ENCODE measurements at places on chromosomes 3 and 15.

DNA sequence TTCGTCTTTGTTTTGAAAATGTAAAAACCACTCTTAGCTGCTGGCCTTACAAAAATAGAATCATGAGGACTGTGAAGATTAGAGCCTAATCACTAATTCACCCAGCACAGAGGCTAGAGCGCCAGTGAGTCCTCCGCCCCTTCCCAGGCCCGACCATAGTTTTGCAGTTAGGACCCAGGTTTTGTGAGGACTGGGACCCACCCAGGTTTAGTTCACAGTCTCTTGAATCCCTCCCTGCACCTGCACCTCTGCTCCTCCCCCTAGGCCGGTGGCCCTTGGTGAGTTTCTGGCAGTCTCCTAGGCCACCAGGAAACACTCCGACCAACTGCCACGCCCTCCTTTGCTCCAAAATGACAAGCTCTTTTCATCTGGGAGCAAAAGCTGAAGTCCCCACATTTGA, 136.0 kb upstream of the CCDC54 start:
- DNase-seq: peak; percentile 7

- DNase-seq: no peak
Measured at GRCh38 chr3:157237886-157238285, 77.9 kb upstream of the CCNL1 start.

DNA sequence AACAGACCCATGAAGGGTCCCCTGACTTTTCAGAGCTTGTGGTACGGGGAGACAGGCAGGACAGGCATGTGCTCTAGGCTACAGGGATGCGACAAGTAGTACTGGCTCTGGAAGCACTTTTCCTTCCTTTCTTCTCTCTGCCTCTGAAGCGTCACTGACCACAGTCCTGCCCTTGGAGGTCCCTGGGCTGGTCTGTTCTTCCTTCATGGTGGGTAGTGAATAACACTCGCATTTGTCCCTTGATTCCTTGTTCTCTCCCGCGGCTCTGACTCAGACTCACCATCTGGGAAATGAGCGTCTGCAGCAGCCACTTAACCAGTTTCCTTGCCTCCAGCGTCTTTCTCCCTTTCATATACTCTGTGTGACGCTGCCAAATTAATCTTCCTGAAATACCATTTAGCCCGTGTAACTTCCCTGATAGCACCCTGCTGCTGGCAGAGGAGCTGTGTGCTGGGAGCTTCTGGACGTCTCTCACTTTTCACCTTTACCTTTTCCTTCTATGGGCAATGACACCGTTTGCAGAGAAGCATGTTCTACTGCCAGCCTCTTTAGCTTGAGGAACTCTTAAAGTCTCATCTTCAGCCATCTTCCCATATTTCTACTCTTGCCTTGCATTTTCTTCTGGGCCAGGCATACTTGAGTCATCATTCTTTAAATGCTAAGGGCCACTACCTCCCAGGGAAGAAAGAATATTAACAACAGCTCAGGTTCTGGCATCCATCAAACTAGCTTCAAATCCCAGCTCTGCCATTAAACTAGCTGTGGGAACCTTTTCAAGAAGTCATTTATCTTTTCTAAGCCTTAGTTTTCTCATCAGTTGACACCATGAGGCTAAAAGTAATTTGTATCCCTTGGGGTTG, 33.6 kb downstream of the TMEM45A start:
- no peak for DNase-seq

DNA sequence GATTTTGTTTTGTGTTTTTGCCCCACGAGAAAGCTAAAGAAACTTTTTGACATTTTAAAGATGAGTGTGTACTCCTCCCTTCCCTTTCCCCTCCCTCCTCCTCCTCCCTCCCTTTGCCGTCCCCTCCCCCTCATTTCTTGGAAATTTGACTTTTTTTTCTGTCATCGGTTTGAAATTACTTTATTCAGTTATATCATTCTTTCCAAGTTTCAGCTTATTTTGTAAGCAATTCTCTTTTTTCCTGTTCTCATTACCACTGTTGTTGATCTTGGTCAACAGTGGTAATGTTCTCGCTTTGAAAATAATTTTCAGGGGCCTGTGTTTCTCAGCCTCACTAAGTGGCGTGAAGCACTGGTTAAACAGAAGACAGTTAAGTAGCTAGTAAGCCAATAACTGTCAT, 178.4 kb downstream of the AKAP13 start:
- no peak for DNase-seq

DNA sequence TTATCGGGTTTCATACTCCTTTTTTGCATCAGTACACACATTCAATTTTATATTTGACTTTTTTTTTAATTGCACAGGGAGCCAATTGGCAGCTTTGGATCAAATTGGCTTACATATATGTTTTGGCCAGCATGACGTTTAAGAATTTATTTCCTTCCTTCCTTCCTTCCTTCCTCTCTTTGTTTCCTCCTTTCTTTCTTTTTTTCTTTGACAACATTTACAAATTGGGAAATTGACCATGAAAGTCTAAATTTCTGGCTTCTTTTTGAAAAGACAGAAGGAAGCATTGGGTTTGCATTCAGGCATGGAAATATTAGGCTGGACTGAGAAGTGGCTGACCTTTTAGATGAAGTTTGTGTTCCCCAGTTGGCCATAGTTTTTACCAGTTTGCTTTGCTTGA, 103.4 kb upstream of the IGSF10 start:
- no peak for DNase-seq

GRCh38 chr3:37493485-37494080, 319.2 kb upstream of the LRRFIP2 start:
- DNase-seq: no peak

DNA sequence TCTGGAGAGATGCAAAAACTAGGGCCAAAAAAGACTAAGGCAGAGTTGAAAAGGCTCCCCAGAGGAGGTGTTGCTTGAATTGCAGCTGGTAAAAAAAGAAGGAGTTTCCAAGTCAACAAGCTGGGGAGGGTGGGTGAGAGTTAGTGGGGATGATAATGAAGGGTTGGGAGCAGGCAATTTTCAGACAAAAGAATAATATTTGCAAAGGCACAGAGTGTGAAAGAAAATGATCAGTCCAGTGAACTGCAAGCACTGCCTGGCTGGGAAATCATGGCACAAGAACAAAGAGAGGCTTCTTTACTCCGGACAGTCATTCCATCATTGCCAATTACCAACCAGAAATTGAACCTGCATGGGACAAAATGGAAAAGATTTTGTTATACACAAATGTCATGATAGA, 42.2 kb downstream of the C3orf85 start:
- no peak for DNase-seq

GRCh38 chr15:32034106-32034505, 3.8 kb downstream of the CHRNA7 start:
- no peak for DNase-seq

- DNase-seq: no peak
Measured at GRCh38 chr15:81680829-81681228, 306.8 kb upstream of the TMC3 start.

DNA sequence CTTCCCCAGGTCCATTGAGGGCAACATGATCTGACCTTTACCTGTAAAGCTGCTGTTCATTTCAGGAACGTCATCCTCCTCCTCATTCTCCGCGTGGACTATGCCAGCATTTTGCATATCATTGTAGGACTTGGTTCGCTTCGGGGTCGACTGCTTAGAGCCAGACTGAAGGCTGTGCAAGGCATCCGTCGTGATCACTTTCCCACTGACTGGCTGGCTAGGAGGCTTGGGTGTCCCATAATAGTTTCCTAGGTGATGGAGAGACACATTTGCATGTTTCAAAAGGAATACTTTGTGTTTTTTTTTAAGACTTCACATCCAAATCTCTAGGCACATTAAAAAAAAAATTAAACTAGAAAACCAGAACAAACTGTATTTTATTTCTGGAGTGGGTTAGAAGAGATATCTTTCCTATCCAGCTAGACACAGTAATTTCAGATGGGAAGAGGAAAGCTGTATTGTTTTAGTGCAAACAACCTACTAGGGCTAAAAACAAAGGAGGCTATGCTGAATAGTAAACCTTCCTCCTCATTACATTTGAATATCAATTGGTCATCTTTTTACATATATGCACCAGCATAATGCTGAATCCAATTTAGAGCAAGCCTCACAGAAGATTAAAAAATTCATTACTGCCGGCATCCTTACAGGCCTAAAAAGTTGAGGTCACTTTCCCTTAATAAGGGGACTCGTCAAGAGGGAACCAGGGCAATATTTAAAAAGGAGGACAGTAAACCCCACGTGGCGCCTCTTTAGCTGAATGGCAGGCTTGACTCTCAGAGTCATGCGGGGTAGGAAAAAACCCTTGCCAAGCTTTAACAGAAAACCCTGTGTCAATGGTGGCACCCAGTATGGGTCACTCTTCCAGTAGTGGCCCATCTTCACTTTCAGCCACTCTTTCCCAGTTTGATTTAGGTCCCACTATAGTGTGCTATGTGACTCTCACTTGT, 559.9 kb downstream of the MAGI1 start:
- no peak for DNase-seq

DNA sequence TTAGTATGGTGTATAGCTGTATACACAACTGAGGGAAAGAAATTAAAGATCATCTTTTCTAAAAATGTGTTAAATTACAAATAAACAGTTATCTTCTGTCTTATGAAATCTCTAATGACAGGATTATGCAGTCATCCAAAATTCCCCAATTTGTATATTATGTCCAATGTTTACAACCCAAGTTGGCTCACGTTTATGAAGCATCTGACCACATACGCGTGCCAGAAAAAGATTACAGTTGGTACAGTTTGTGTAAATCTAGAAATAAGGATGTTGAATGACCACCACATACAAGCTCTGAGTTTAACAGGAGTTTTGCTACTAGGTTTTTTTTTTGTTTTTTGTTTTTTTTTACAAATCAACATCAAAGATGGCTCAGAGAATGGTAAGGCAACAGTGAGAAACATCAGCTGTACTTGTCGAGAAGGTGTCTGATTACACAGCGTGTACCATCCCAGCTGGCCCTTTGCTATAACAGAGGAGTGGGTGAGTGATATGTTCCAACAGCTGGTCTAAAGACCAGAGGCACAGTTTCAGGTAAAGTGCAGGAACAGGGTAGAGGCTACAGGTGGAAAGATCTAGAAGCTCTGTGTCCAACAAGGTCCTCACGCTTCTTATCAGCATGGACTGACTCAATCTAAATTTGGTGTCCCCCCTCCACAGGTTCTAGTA, 47.1 kb downstream of the USF3 start:
- DNase-seq: no peak

GRCh38 chr15:78766041-78766440, 45.2 kb downstream of the ADAMTS7 start:
- no peak for DNase-seq

GRCh38 chr3:186590580-186591295, 20.2 kb downstream of the DNAJB11 start:
- DNase-seq: no peak

- DNase-seq: no peak
Measured at GRCh38 chr15:27956285-27956684, 142.8 kb downstream of the OCA2 start.

DNA sequence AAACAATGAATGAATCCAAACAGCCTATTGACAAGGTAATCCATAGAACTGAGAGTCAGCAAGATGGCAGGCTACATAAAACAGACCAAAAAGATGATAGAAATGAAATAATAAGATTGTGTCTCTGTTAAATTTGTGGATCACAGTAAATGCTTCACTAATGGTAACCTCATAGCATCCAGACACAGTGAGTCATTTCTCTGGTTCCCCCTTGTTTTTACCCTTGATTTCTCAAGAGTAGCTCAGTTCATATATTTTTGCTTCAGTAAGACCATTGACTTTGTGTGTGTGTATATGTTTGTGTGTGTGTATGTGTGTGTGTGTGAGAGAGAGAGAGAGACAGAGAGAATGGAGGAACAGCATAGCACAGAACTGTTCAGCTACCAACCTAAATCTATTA, 546.9 kb downstream of the RBMS3 start:
- DNase-seq: no peak

DNA sequence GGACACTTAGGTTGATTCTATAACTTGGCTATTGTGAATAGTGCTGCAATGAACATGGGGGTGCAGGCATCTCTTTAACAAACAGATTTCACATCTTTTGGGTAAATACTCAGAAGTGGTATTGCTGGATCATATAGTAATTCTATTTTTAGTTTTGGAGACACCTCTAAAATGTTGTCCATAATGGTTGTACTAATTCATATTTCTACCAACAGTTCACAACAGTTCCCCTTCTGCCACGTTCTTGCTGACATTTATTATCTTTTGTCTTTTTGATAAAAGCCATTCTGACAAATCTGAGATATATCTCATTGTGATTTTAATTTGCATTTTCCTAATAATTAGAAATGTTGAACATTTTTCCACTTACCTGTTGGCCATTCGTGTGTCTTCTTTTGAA, 19.5 kb downstream of the CX3CR1 start:
- DNase-seq: no peak

DNA sequence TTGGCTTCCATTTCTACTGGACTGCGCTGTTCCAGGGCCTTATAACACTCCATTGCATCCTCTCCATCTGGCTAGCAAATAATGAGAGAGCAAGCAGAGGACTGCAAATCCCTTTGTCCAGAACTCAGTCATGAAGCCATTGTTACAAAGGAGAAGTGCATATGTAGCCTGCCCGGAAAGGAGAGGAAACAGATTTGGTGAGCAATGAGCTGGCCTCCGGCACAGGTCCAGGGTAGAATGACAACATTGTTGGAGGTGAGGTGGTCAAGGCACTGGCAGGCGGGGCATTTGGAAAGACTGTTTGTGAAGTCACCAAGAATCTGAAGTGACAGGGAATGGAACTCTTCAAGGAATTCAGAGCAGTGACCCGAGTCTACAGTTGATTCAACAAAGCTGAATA, 25.0 kb upstream of the ATP1B3 start:
- DNase-seq: no peak

- no peak for DNase-seq
Measured at GRCh38 chr3:98584547-98584946, 8.9 kb downstream of the CPOX start.

DNA sequence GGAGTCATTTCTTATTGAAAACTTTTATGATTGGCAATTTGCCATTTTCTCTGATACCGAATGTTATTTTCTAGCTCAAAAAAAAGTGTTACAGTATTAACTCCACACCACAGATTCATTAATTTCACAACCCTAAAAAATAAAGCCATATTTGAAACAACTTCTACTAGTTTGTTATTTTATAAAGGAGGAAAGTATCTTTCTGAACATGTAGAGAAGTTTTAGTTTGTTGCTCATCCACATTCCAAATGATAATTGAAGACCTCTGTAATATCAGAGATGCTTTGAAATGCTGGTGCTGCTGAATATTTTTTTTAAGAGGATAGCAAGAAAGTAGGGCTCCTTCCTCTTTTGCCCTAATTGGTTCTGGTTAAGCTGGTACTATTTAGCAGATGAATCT, 1.9 kb downstream of the VGLL3 start:
- DNase-seq: no peak

- DNase-seq: no peak
Measured at GRCh38 chr15:59562448-59563186, 49.0 kb upstream of the GCNT3 start.
